Gastroesophageal sphincter (tissue), 4 donors: ENCODE measurements at places on chromosomes 6 and 20.

DNA sequence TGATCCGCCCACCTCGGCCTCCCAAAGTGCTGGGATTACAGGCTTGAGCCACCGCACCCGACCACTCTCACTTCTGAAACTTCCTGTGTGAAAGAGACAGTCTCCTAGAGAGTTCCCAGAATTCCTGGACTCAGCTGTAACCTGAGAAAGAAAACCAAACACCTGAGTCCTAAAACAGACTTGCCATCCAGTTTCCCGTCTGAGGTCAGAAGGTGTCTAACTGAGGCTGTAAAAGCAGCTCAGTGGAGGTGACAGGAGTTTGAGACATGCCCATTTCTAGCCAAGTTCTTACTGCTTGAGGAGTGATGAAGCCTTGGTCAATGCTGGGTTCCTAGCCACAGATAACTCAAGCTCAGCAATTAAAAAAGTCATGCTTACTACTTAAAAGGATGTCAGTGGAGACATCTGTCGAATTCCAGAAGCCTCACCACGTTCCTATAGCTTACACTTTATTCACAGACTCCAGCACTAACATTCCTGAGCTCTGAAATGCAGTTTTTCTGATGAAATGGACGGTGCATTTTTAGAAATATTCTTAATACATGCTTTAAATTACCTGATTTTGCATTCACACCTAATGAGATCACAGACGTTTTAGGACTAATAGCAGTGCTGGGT, 6.1 kb downstream of the UQCC2 start:
- H3K27me3 ChIP-seq, result no peaks in the 10 kb centered on the region
- no peaks in the 10 kb centered on the region for H3K4me1 ChIP-seq
- no peak for ATAC-seq

DNA sequence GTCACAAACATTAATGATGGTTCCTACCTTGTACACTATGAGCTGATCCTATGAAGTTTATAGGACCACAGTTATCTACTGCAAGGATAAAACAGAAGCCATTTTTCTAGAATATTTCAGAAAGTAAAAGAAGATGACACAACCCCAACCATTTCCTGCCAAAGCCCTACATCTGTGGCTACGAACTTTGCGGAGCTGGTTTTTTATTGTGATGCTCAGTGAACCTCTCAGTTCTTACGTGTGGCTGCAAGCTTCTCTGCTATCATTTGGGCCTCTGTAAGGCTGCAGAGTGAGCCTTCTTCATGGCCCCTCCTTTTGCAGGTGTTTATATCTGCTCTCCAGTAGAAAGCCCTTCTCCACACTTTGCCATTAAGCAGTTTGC, 17.8 kb upstream of the TAGAP start:
- H3K4me1 ChIP-seq, result no peaks in the 10 kb centered on the region
- peaks cover 8% of the 10 kb centered on the region for H3K27me3 ChIP-seq
- H3K27ac ChIP-seq, result no peak overlapping the region
- H3K4me3 ChIP-seq, result no peak overlapping the region
- ATAC-seq, result peak; percentile 22
- H3K36me3 ChIP-seq, result no peaks in the 10 kb centered on the region

DNA sequence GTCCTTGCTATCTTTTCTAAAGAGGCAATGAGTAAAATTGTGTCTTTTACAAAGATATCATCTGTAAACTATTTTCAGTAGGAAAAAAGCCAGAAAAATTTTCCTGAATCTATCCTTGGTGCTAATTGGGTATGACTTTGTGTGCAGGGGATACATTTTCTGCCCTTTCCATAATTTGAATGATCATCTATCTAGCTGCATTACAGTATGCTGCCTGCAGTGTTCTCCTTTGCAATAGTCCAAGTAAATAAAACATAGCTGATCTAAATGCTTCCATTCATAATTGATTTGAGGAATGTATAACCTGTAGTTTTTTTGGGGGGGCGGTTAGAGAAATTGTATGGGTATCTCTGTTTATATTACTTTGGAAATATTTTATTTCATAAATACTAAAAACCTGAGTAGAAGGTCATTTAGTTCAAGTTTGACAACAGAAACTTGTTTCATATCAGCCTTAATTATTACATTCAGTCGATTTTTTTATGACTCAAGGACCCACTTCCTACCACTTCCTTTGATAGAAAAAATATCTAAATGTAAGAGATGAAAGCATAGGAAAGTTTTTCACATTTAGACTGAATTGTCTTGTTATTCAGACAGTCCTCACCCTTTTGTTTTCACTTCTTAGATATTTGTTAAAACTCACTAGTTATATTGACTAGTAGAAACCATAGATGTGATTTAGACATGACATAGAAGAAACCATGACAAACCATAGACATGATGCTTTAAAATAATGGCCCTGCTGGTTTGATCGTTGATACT, 75.3 kb downstream of the AIG1 start:
- ATAC-seq, result no peak
- no peak overlapping the region for H3K4me3 ChIP-seq
- peaks cover 12% of the 10 kb centered on the region for H3K36me3 ChIP-seq
- H3K27me3 ChIP-seq, result no peaks in the 10 kb centered on the region

GRCh38 chr6:110626442-110626841, 150.0 kb upstream of the SLC22A16 start:
- H3K27me3 ChIP-seq, result no peaks in the 10 kb centered on the region
- H3K27ac ChIP-seq, result no peak overlapping the region

DNA sequence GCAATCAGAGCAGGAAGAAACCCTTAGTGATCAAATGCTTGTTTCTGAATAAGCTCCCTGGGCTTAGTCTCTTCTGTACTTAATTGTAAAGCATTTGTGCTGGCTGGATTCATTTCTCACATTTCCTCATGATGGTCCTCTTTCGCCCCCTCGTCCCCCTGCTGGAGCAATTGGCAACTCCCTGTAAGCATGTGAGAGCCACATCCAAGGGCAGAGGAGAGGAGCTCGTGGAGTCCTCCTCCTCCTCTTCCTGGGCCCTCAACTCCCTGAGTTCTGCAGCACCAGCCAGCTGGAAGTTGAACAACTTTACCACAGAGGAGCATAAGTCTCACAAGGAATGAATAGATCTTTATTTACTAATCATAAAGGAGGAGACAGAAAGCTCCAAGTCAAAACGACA, 12.6 kb downstream of the ANKEF1 start:
- H3K27ac ChIP-seq, result no peak overlapping the region
- no peak overlapping the region for H3K4me3 ChIP-seq
- H3K4me1 ChIP-seq, result no peaks in the 10 kb centered on the region
- ATAC-seq, result no peak
- H3K36me3 ChIP-seq, result no peaks in the 10 kb centered on the region

- no peaks in the 10 kb centered on the region for H3K36me3 ChIP-seq
- H3K4me3 ChIP-seq, result no peak overlapping the region
- no peak for ATAC-seq
- no peaks in the 10 kb centered on the region for H3K4me1 ChIP-seq
These were observed 82.1 kb upstream of the SRSF6 start for GRCh38 chr20:43375591-43375990.

- H3K4me1 ChIP-seq, result peaks cover 18% of the 10 kb centered on the region
- no peaks in the 10 kb centered on the region for H3K27me3 ChIP-seq
- no peak overlapping the region for H3K27ac ChIP-seq
- H3K4me3 ChIP-seq, result no peak overlapping the region
- ATAC-seq, result no peak
- H3K36me3 ChIP-seq, result no peaks in the 10 kb centered on the region
These were observed 21.7 kb downstream of the HIVEP1 start for GRCh38 chr6:12033770-12034169.

- no peak overlapping the region for H3K4me3 ChIP-seq
- ATAC-seq, result no peak
- no peak overlapping the region for H3K27ac ChIP-seq
- no peaks in the 10 kb centered on the region for H3K4me1 ChIP-seq
- H3K27me3 ChIP-seq, result no peaks in the 10 kb centered on the region
These were observed 138.0 kb downstream of the OPN5 start for GRCh38 chr6:47919875-47920274.

DNA sequence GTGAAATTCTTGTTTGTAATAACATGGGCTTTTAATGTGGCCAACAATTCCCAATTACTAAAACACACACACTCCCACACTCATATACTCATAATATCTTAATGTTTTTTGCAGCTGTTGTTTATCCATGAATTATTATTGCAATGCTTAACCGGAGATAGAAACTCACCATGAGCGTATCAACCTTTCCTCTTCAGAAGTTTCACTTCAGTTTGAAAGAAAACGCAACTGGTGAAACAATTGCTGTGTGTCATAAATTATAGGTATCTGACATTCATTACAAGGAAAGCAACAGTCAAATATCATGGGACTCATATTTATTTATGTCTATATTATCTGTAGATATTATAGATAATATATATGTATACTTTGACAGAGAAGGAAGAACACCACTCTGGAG, 104.1 kb downstream of the HDGFL1 start:
- no peaks in the 10 kb centered on the region for H3K4me1 ChIP-seq
- H3K27me3 ChIP-seq, result no peaks in the 10 kb centered on the region
- H3K27ac ChIP-seq, result no peak overlapping the region
- ATAC-seq, result no peak

DNA sequence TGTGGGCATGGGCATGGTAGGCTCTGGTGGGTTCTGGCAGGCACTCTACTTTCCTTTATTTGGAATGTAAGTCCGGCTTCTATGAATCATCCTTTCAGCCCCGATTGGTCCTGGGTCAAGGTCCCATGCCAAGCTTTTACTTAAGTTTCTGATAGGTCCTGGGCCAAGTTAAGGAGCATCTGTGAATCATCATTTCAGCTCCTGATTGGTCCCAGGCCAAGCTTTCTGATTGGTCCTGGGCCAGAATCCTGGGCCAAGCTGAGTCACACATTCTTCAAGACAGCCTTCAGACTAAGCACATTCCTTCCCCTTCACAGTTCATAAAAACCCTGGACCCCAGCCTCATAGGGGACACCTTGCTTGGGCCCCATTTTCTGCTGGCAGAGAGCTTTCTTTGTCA, 231.0 kb upstream of the EYS start:
- no peaks in the 10 kb centered on the region for H3K27me3 ChIP-seq
- no peaks in the 10 kb centered on the region for H3K36me3 ChIP-seq
- H3K27ac ChIP-seq, result no peak overlapping the region
- no peak for ATAC-seq

DNA sequence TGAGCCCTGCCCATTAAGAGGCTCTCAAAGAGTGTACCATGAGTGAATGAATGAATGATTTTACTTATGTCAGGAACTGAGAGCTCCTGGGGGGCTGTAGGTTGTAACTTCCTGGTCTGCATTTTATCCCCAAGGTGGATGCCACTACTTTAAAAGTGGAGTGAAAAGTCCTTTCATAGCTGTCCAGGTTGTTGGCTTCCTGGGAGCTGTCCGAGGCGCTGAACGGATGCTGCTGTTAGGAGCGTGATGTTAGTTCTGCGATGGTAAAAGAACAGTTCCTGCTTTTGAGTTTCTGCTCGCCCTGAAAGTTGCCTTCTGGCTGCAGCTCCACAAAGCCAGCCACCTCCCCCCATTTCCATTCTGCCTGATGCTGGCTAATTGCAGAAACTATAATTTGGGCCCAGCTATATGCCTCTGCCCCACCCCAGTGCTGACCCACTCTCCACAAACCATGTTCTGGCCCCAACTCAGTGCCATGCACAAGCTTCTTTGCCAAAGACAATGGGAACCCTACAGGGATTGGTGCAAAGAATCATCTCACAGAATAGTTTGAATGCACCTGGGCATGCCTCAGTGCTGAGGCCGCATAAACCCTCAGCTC, 330.9 kb upstream of the CDH4 start:
- peaks cover 15% of the 10 kb centered on the region for H3K27me3 ChIP-seq
- H3K4me1 ChIP-seq, result no peaks in the 10 kb centered on the region
- no peak for ATAC-seq
- no peaks in the 10 kb centered on the region for H3K36me3 ChIP-seq
- H3K4me3 ChIP-seq, result no peak overlapping the region

DNA sequence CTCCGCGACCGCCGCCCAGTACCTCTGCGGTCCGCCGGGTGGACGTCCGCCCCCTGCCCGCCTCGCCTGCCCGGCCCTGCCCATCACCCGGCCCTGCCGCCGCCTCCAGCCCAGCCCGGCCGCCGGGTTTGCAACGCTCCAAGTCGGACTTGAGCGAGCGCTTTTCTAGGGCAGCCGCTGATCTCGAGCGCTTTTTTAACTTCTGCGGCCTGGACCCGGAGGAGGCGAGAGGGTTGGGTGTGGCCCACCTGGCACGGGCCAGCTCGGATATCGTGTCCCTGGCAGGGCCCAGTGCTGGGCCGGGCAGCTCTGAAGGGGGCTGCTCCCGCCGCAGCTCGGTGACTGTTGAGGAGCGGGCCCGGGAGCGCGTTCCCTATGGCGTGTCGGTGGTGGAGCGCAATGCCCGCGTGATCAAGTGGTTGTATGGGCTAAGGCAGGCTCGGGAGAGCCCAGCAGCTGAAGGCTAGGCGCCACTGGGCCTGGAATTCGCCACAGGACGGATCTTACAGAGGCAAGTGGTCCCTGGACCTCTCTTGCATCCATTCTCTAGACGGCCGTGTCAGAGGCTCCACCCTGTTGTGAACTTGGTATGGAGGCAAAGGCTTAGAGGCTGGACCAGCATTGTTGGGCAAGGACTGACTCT, 11.8 kb downstream of the FAM110A start:
- H3K4me1 ChIP-seq, result peaks cover 35% of the 10 kb centered on the region
- ATAC-seq, result no peak
- peak overlapping the region; percentile 49 for H3K4me3 ChIP-seq
- peaks cover 45% of the 10 kb centered on the region for H3K27me3 ChIP-seq
- H3K27ac ChIP-seq, result no peak overlapping the region
- no peaks in the 10 kb centered on the region for H3K36me3 ChIP-seq

DNA sequence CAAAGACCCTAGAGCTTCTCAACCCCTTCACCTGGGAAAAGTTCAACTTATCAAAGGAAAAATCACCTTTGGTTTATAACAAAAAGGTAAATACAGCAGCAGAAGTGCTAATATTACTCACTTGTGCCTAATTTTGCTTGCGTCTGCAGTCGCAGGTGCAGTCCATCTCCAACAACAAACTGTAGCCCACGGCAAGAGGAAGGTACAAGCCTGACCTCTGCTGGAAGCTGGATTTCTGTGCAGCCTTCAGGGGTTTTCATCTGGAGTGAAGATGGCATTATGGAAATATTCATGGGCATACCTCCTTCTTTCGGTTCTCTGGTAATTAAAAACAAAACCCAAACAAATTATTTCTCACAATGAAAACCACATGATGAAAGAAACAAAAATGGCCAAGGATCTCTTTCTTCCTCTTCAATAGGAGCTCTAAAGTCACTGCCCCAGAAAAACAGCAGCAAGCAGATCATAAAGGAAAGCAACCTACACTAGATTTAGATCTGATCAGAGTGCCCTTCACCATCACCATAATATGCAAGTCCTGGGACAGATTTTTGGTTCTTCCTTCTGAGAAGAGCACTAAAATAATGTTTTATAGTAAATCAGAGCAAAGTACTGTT, 7.8 kb downstream of the UBE3D start:
- H3K4me1 ChIP-seq, result no peaks in the 10 kb centered on the region
- H3K27ac ChIP-seq, result no peak overlapping the region
- peak; percentile 67 for ATAC-seq
- no peaks in the 10 kb centered on the region for H3K27me3 ChIP-seq
- H3K4me3 ChIP-seq, result no peak overlapping the region

GRCh38 chr6:51841626-51842025, 245.8 kb downstream of the PKHD1 start:
- no peaks in the 10 kb centered on the region for H3K36me3 ChIP-seq
- no peak overlapping the region for H3K4me3 ChIP-seq
- H3K27me3 ChIP-seq, result no peaks in the 10 kb centered on the region
- H3K27ac ChIP-seq, result no peak overlapping the region
- H3K4me1 ChIP-seq, result no peaks in the 10 kb centered on the region

GRCh38 chr6:149075616-149076354, 241.7 kb upstream of the TAB2 start:
- H3K36me3 ChIP-seq, result peaks cover 19% of the 10 kb centered on the region
- H3K4me1 ChIP-seq, result no peaks in the 10 kb centered on the region
- ATAC-seq, result no peak
- H3K4me3 ChIP-seq, result no peak overlapping the region
- no peak overlapping the region for H3K27ac ChIP-seq
- no peaks in the 10 kb centered on the region for H3K27me3 ChIP-seq
